Stimulated activated CD4-positive, alpha-beta T cell treated with anti-CD3 and anti-CD28 coated beads, Interleukin-4, amount 100 ng/mL, for 24 hours (primary cell): ENCODE measurements at places on chromosomes 5 and 9.

DNA sequence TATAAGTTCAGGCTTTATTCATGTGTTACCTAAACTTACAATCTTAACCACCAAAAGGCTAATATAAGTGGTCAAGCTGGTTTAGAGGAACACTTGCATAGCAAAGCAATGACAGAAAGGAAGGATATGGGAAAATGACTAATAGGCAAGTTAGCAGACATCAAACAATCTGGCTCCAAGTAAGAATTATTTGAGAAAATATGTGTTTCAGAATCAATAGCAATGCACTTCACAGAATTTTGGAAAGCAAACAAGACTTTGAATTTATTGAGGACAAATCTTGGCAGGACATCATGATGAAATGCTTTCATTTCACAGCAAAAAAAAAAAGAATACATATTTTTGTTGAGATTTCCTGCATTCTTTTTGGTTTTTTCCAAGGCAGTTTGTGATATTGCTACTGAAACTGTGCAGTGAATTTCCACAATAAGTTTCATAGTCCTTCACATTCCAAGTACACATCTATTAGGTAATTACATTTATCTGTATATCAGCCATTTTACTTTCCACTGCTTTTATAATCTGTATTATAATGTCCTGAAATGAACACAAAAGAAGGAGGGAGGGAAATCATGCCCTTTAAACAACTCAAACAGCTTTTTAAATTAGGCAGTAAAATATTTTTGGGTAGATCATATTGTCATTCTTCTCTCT is 417.9 kb downstream of the NR2F1-AS1 start:
- DNase-seq, result no peak

- no peak for DNase-seq
Observed at GRCh38 chr9:26301659-26302058, 590.9 kb downstream of the CAAP1 start.

DNA sequence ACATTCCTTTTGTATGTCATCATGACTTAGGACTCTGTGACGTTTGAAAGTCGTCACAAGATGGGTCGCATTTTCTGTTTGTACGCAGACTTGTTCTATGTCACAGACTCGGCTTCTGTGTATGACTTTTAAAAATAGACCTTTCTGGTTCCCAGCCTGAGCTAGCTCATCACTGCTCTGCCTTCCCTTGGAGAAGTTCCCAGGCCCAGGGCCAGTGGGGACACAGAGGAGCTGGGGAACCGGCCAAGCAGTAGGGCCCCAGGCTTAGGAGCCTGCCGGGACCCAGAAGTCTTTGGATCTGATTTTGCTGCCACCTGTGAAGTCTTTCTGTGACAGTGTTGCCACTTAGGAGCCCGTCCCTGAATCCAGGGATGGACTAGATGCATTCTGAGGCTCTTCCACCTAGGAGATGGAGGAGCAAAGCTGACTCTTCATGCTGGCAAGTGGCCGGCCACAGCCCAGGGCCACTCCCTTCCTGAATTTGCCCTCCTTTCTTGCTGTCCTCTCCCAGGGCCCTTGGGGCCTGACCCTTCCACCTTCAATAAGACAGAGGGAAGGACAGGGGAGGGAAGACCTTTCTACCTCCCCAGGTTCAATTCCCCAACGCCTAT is 18.1 kb upstream of the UBE2QL1 start:
- DNase-seq, result no peak

GRCh38 chr5:88729084-88729828 is 153.7 kb downstream of the MEF2C start:
- DNase-seq, result peak; percentile 64
